ENCODE measurements at places on chromosomes 12 and 14.
A peak's percentile ranks its signal among the peaks of the same experiment; 100 is the strongest.

DNA sequence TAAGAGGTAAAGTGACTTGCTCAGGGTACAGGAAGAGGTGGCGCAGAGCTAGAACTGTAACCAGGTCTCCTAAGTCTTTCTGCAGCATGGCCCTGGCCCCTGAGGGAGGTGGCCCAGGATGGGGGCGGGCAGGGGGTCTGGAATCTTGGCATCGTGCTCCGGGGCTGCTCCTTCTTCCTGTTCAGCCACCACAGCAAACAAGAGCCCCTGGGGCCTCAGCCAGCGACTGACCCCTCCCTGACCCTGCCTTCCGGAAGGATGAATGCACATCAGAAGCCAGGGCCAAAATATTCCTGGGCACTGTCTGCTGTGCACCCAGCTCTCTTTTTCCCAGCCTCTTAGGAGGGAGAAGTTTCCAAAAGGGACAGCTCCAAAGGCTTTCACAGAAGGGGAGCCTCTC lies 242.8 kb downstream of the DPF3 start:
- no peaks in the 10 kb centered on the region for H3K4me1 ChIP-seq
- H3K4me3 ChIP-seq: no peak overlapping the region
- no peak for DNase-seq
- H3K36me3 ChIP-seq: no peaks in the 10 kb centered on the region
- no peaks in the 10 kb centered on the region for H3K27me3 ChIP-seq

DNA sequence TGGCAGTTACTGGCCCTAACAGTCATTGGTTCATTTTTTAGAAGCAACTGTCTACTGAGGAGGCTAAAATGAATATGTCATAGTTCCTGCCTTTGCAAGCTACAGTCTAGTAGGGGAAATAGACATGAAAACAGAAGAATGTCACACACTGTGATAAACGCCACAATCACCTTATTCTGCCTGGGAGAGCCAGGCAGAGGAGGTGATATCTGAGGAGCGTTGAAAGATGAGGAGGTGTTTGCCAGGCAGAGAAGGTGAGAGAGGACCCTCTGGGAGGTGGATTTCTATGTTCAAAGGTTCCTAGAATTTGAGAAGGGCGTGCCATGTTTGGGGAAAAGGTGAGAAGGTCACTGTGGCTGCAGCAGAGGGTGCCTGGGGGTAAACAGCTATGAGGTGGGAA lies 185.7 kb downstream of the PAX9 start:
- H3K27me3 ChIP-seq: no peaks in the 10 kb centered on the region
- H3K27ac ChIP-seq: no peak overlapping the region
- H3K4me3 ChIP-seq: no peak overlapping the region
- no peak for DNase-seq
- H3K4me1 ChIP-seq: no peaks in the 10 kb centered on the region
- H3K36me3 ChIP-seq: no peaks in the 10 kb centered on the region

DNA sequence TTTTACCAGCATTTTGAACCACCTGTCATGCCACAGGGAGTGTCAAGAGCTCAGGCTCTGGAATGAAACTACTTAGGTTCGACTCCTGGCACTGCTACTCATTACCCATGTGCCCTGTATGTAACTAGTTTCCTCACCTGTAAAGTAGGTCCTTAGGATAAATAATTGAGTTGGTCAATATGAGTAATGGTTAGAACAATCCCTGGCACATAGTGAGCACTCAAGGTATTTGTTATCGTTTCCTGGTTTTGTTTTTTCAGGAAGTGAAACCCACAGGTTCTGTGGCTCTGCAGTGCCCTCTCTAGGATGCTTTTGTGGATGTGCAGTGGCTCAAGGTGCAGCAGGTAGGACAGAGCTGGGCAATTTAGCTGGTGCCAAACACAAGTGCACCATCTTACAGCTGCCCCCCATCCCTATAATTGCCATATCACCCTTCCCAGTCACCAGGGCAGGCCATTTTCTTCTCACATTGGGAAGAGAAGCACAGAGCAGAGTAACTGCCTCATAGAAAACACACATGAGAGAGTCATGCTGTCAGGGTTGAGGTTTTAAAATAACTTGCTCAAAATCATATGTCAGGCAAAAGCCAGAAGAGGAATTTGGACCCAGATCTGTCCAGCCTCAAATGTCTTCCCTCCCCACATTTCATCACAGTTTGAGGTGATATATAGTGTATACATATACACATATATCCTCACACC lies 297.5 kb downstream of the RPAP3 start:
- no peak overlapping the region for H3K27ac ChIP-seq
- H3K27me3 ChIP-seq: no peaks in the 10 kb centered on the region
- no peak overlapping the region for H3K4me3 ChIP-seq
- H3K4me1 ChIP-seq: peaks cover 60% of the 10 kb centered on the region

- H3K4me3 ChIP-seq: no peak overlapping the region
- no peak for DNase-seq
- peaks cover 5% of the 10 kb centered on the region for H3K4me1 ChIP-seq
- H3K36me3 ChIP-seq: no peaks in the 10 kb centered on the region
These were observed 7.7 kb downstream of the CBX5 start for GRCh38 chr12:54272214-54272613.

DNA sequence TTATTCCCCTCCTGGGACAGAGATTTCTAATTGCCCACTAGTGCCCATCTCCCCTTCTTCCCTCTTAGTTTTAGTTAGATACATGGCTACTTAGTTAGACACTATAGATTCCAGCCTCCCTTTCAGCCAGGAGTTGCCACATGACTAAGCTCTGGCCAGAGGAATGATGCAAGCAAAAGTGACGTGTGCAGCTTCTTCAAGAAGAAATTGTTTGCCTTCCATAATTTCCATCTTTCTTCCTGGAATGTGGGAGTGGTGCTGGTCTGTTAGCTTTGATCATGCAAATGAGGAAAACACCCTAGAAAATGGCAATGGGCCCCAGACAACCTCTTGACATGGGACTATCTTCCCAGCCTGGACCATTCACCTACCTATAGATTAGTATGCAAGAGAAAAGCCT lies 21.4 kb downstream of the CCDC177 start:
- DNase-seq: no peak
- H3K4me3 ChIP-seq: no peak overlapping the region
- H3K4me1 ChIP-seq: no peaks in the 10 kb centered on the region
- no peak overlapping the region for H3K27ac ChIP-seq

DNA sequence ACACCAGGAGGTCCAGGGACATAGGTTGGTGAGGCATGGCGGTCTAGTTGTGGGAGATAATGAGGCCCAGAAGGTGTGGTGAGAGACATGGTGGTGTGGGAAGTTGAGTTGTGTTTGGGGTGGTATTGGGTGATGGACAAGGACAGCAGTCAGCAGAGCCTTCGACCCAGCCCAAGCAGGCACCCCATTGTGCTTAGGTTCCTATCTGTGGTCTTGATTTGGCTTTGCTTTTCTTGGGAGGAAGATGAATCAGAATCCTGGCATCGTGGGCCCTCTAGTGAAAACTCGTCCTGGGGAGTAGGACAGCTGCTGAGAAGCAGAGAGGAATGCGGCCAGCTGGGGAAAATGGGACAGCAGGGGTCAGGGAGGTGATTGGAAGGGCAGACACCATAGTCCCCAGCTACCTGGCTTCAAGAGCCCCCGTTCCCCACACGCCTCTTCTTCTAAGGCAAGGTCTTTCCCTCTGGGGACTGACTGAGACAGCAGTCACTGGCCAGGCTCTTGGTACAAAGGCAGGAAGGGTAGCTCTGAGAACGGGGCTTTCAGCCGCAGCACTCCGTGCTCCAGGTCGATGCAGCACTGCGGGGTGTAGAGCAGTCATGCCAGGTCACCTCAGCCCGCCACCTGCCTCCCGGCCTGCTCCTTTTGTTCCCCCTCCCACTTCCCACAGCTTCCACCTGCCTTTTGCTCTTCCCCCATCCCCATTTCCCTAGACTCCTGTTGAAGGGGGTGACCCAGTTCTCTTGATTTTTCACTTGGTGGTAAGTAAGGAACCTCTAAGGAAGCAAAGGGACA lies 7.9 kb downstream of the NRIP2 start:
- no peak overlapping the region for H3K4me3 ChIP-seq
- no peaks in the 10 kb centered on the region for H3K27me3 ChIP-seq
- no peak for DNase-seq
- peaks cover 62% of the 10 kb centered on the region for H3K36me3 ChIP-seq
- no peak overlapping the region for H3K27ac ChIP-seq
- no peaks in the 10 kb centered on the region for H3K4me1 ChIP-seq

GRCh38 chr12:115140981-115141655 lies 457.1 kb upstream of the TBX3 start:
- no peak overlapping the region for H3K4me3 ChIP-seq
- DNase-seq: no peak
- no peak overlapping the region for H3K27ac ChIP-seq

- no peak for DNase-seq
- H3K36me3 ChIP-seq: no peaks in the 10 kb centered on the region
- no peaks in the 10 kb centered on the region for H3K27me3 ChIP-seq
- H3K4me1 ChIP-seq: no peaks in the 10 kb centered on the region
- no peak overlapping the region for H3K4me3 ChIP-seq
These were observed 73.6 kb upstream of the SOX5 start for GRCh38 chr12:24023081-24023480.

DNA sequence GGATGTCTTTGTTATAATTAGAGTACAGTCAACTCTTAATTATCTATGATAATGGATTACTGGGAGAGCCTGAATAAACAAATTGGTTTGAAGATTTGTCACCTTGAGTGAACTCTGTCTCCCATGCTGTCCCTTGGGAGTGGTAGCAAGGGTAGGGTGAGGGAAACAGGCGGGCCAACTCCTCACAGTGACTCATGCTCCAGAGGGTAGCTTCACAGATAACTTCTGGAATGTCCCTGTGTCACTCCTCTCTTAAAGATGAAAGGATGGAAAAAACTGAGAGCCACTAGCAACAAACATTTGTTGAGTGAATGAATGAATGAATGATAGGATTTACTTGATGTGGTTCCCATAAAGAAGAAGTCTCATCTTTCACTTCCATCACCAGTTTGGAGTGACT lies 53.5 kb downstream of the RASSF9 start:
- no peaks in the 10 kb centered on the region for H3K4me1 ChIP-seq
- no peak overlapping the region for H3K27ac ChIP-seq
- H3K4me3 ChIP-seq: no peak overlapping the region
- no peak for DNase-seq

GRCh38 chr12:21527451-21528180 lies 1.5 kb downstream of the SPX start:
- peaks cover 6% of the 10 kb centered on the region for H3K27me3 ChIP-seq
- H3K36me3 ChIP-seq: no peaks in the 10 kb centered on the region
- H3K4me3 ChIP-seq: peak overlapping the region; percentile 56
- DNase-seq: peak; percentile 56
- H3K4me1 ChIP-seq: no peaks in the 10 kb centered on the region

DNA sequence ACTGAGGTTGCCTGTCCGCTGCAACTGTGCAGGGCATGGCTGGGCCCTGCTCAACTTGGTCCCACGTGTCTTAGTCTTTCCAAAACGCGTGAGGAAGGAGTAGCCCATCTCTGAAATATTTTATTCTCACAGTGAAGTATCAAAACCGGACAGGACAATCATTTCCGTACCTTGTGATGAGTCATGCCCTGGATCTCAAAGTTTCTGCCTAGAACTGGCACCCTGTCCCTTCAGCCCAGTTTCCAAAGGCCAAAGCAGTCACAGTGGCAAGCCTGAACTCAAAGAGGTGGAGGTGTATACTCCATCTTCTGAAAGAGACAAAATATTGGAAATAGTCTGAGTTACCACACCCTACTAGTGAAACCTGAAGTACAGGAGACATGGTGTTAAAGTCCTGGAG lies 28.5 kb upstream of the SRGAP1 start:
- no peak for DNase-seq
- H3K4me1 ChIP-seq: peaks cover 11% of the 10 kb centered on the region
- no peak overlapping the region for H3K27ac ChIP-seq
- H3K27me3 ChIP-seq: peaks cover 5% of the 10 kb centered on the region
- H3K36me3 ChIP-seq: no peaks in the 10 kb centered on the region

GRCh38 chr14:24114532-24115421 lies at the start of the genes DCAF11 and NRL:
Gene DCAF11 (plus strand): TSS chr14:24114777. CDS start chr14:24115595, 818 bp downstream.
Gene NRL (minus strand): TSS chr14:24114949. CDS start chr14:24082848, 32,101 bp downstream.
- peaks cover 28% of the 10 kb centered on the region for H3K4me1 ChIP-seq
- peak within 1 kb of the TSS; percentile 99 for H3K4me3 ChIP-seq
- no peaks in the 10 kb centered on the region for H3K27me3 ChIP-seq
- peak within 1 kb of the TSS; percentile 98 for H3K27ac ChIP-seq

DNA sequence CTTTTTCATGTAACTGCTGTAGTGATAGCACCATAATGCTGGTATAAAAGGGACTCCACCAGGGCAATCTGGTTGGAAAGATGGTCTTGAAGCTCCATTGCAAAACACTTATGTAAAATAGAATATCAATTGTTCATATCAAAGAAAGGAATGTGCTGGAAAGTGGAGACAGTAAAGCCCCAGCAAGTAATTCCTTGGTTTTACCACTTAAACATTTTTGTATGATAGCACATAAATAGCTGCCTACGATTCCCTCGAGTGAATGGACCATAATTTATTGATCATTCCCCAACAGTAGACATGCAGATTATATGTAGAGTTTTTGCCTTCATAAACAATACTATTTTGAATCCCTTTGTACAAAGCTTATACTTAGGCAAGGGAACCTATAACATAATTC lies 275.4 kb downstream of the PAWR start:
- H3K27me3 ChIP-seq: no peaks in the 10 kb centered on the region
- no peak overlapping the region for H3K27ac ChIP-seq
- no peak overlapping the region for H3K4me3 ChIP-seq
- H3K4me1 ChIP-seq: no peaks in the 10 kb centered on the region

DNA sequence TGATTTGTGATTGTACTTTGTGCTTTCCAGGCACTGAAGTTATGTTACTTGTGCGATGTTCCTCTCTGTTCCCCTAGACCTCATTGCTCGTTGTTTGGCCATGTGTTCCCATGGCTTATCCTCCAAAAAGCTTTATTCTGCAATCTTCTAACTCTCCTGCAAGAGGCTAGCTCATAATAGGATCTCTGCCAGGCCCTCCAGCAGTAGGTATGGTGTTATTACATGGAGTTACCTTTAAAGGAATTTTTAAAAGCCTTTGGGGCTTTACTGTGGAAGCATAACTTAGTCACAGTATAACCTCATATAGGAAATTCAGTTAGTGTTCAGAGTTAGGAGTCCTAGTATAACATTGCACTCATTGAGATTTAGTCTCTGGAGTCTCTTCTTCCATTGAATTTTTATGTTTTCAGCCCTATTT lies 292.3 kb downstream of the RAD51B start:
- H3K27me3 ChIP-seq: no peaks in the 10 kb centered on the region
- no peak overlapping the region for H3K4me3 ChIP-seq
- H3K36me3 ChIP-seq: no peaks in the 10 kb centered on the region
